Chondrocyte (in vitro differentiated cells): ENCODE measurements at places on chromosomes 5 and 9. TPM values are rescaled to one million over a fixed set of nuclear protein-coding genes. Genes with fewer than 3 reads are reported as not detected.

LURAP1L gene
- total RNA-seq = 57.0 to 67.4 TPM (median 67.1 TPM) in 3 replicates

NR4A3 gene
- 0.34 to 1.3 TPM (median 1.2 TPM) in 3 replicates for total RNA-seq

EQTN gene
- not detected in 3 replicates for total RNA-seq

EPB41L4A gene
- 2.5 to 3.9 TPM (median 3.5 TPM) in 3 replicates for total RNA-seq

MARVELD2 gene
- total RNA-seq = 1.2 to 2.2 TPM (median 2.0 TPM) in 3 replicates
